B cell (primary cell): ENCODE measurements at places on chromosomes 5 and 9.

DNA sequence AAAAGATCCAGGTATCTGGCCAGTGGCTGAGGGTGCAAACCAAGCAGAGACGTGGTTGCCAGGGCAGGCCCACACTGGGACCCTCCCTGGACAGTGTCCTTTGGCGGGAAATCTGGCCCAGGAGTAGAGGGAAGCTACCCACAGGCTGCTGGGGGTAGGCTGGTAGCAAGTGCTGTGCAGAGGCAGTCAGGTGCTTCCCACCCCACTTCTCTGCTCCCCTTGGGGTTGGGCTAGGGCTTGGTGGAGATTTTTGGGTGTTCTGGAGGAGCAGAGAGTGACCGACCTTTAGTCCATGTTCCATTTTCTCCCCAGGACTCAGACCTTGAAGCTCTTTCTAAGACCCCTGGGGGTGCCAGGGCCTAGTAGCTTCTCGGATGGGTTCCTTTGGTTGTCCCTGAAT, 5.6 kb downstream of the PRDM12 start:
- no peak for DNase-seq

DNA sequence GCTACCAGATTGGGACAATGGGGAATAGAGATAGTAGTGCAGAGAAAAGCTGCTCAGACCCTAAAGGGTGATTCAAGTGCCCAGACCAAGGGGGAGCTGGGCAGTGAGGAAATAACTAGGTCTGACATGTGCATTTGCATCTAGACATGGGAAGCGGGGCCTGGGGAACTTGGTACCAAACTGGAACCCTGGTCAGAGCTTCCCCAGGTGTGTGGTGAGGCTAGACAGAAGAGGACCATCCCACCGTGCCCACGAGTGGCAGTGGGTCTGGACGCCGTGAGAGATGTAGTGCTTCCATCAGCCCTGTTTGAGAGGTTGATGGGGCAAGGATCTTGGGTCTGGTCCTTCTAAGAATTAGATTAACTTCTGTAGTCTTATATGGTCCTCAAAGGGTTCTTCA, 7.6 kb downstream of the TMEM8B start:
- no peak for DNase-seq

- DNase-seq, result no peak
These were observed 131.5 kb upstream of the OTULINL start for GRCh38 chr5:14450018-14450524.

DNA sequence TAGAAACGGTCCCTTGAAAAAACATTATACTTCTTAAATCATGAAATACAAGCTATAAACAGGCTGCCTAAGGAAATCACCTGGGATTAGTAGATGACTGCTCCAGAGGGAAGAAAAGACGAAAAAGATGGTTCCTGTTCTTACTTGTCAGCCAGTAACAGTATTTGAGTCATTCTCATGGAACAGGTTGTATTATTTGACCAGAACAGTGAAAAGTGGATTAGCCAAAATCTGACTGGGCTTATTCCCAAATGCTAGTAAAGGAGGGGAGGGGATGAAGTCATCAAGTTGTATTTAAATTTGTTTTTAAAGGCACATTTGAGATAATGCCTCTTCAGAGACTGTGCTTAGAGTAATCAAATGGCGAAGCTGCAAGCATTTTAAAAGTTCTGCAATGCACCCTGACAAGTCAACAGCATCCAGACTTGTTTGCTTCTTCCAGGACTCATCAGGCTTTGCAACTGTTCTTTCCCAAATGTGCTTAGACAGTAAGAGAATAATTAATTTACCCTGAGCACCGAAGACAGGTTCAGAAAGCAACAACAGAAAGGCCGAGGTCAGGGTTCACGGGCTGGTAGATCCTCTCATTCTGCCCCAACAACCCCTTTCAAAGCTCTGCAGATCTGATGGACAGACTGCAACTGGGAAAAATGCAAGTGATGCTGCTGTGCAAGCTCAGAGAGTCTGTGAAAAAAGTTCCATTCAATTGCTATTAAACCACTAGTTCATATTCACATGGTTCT, 800.6 kb downstream of the KCTD16 start:
- DNase-seq, result no peak

- no peak for DNase-seq
These were observed 14.2 kb upstream of the CRB2 start for GRCh38 chr9:123341816-123342215.

DNA sequence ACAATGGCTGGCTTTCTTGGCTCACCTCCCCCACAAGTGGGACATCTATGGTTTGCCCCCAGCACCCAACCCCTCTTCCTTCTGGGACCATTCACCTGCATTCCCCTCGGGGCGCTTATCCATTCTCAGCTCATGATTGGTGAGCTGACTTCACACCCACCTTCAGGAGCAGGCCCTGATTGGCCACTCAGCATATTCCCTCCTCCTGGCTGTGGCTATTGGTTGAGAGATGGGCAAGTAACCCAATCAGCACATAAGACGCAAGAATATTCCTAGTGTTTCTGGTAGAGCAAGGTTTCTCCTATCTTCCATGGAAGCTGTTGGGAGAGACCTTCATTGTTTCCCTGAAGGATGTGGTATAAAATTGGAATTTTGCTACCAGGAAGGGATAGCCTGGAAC, 22.7 kb upstream of the UNC5A start:
- no peak for DNase-seq

DNA sequence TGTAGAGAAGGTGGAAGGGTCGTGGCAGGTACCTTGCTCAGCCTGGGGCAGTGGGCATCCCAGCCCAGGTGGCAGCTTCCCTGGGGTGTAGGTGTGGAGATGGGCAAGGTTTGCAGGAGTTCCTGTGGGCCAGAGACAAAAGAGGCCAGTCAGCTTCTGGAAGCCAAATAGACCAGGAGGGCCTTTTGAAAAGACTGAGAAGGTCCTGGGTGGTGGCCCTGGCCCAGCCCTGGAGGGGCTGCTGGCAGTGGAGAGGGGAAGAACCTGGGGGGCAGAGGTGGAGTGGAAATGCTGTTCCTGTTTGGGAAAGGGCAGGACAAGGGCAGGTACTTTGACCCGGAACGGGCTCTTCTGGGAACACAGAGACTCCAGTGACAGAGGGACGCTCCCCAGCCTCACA, 7.0 kb upstream of the IL3 start:
- no peak for DNase-seq

GRCh38 chr9:98795970-98796363, 388 bp downstream of the ANKS6 start:
- DNase-seq, result no peak

DNA sequence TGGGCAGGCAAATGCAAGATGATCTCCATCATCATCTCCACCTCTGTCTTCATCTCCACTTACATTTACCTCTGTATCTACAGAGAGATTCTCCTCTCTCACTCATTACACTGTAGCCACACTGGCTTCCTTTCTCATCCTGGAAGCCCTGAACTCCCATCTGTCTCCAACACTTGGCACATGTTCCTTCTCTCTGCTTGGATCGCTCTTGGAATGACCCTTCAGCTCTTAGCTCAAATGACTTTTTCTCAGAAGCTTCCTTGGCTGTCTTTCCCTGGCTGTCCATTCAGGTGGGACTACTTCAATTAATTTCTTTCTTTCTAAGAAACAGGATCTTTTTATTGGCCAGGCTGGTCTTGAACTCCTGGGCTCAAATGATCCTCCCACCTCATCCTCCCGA, 120.0 kb upstream of the KLF4 start:
- DNase-seq, result no peak

GRCh38 chr5:179253730-179254129, 91.5 kb downstream of the ADAMTS2 start:
- DNase-seq, result no peak
